SK-N-DZ (cell line): ENCODE measurements at places on chromosomes 13 and 19.

GRCh38 chr13:64314331-64314730 lies 2898.7 kb upstream of the PCDH20 start:
- DNase-seq: no peak

DNA sequence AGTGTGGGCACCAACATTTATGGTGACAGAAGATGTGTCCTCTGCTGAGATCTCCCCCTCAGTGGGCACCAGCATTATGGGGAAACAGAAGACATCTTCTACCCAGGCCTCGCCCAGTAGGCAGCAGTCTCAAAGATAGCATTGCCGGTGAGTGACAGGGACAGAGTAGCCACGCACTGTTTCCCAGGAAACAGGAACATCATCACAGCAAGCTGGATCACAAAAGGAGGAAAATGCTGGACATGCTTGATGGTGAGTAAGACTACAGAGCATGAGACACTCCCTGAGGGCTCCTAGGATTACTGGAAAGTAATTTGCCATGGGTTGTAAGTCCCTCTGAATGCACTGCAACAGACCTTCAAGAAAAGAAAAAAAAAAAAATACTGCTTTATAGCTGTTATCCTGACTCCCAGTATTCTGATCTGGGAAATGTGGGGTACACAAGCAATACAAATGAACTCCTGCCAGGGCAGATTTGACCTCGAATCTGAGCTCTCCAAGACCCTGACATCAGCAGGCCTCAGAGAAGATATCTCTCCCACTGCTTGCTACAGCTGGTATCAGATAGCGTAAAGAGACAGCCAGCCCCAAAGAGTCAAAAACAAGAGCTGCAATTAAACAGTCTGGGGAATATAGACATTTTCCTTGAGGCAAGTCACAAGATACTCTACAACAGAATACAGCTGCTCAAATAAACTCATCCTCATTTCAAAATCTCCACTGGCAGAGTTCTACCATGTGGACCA lies 180.4 kb downstream of the RBM26 start:
- peak; percentile 7 for DNase-seq

GRCh38 chr13:90793261-90793820 lies 554.1 kb upstream of the MIR17HG start:
- no peak for DNase-seq

- no peak for DNase-seq
These were observed 52.0 kb downstream of the EPS15L1 start for GRCh38 chr19:16419669-16420335.

DNA sequence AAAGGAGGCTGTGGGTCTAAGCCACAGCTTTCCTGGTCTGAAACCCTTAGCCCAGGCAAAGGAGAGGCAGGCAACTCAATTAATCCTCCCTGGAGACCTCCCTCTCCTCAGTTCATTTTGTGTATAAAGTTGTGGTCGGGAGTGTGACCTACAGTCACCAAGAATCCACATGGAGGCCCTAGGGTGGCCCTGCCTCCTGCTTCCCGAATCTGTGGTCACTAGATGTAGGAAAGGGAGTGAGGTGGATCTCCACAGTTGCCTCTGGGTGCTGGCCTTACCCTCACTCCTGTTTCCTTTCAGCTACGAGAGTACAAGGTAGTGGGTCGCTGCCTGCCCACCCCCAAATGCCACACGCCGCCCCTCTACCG lies 1.3 kb downstream of the RPL18A start:
- DNase-seq: no peak

GRCh38 chr19:18921593-18921992 lies 2.1 kb downstream of the DDX49 start:
- no peak for DNase-seq

DNA sequence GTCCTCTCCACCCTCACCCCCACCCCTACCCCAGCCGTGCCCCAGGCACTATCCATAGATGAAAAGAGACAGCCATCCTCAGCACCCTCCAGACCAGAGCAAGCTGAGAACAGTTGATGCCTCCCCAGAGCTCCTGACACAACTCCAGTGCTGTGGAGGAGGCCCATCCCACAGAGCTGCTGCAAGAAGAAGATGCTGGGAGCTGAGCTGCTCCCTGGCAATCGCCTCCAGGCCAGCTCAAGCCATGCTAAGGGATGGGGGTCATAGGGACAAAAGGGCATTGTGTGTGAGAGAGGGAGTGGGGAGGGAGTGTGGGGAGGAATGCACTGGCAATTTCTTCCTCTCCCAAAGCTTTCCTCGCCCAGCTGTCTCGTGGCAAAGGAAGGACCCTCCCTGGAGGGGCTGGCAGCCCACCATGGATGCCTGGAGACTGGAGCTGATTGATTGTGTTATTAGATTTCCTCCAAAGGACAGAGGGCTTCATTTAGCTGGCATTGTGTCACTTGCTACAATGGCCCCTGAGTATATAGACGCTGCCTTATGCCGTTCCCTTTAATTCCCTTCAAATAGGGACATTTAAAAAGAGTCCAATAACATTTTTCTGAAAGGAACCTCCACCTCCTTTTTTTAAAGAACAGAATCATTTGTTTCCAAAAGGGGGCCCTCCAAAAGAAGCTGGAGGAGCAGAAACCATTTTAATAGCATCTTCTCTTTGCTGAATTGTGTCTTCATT lies 476.4 kb downstream of the FOXO1 start:
- DNase-seq: no peak

GRCh38 chr13:33696530-33696929 lies 121.4 kb upstream of the RFC3 start:
- no peak for DNase-seq

DNA sequence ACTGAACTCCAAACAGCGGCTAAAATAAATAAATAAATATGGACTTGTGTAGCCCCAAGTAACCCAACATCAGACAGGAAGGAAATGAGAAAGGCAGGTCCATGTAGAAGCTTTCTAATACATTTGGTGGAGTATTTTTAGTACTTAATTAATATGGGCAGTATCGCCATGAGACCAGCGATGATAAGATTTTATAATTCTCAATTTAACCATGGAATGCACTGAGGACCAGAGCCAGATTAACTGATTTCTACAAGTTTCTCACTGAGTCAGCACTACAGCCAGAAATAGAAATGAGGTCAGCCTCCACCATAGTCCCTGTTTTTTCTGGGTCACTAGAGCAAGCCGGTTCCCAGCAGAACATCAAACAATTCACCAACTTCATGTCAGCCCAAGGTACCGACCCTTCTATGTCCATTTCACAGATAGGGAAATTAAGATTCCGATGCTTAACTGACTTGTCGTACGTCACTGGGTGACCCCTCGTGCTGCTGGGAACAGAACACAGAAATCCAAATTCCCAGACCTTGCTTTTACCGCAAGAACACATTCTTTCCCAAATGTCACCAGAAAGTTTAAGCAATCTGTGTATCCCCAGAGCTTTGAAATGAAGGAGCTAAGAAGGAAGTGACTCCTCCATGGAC lies 90.4 kb downstream of the COL4A1 start:
- DNase-seq: no peak

- DNase-seq: no peak
These were observed 123.8 kb downstream of the RNF17 start for GRCh38 chr13:24887759-24888158.

- no peak for DNase-seq
These were observed 43.7 kb downstream of the NUMBL start for GRCh38 chr19:40646743-40647254.

GRCh38 chr13:110664041-110664440 lies 41.9 kb downstream of the CARS2 start:
- no peak for DNase-seq

DNA sequence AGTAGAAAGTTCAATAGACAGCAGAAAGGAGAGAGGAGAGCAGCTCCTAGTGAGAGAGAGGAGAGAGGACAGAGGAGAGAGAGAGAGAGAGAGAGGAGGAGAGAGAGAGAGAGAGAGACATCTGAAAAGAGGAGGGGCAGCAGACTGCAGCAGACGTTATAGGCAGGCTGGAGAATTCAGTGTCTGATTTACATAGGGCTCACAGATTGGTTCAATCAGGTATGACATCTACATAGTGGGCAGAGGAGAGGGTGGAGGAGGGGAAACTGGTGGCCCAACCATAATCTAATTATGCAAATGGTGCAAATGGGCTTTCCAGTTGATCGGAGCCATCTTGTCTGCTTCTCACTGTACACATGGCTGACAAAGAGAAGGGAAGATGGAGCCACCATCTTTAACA lies 221.3 kb upstream of the TRPC4 start:
- DNase-seq: peak; percentile 71

GRCh38 chr19:37563518-37563917 lies 31.1 kb downstream of the ZNF571 start:
- no peak for DNase-seq

DNA sequence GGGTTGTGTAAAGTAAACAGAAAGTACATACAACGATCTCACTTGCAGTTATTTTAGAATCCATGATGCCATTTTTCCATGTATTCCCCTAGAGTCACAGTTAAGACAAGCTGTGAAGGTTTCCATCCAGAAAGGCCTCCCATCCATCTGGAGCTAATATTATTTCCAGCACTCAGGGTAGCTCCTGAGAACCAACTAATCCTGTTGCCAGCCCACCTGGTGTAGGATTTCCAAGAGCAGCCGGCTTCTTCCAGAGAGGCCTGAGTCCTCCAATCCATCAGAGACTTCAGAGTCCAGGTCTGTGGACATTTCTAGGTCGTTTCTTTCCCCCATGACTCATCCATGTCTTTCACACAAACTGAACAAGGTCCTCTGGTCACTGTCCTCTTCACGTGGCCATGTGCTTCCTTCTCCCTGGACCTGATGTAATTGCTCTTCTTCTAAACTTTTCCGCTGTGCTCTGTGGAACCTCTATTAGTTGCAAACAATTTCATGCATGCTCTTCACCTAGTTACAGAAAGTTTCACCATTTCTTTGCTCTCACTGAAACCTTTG lies 270.3 kb upstream of the TMTC4 start:
- DNase-seq: no peak

DNA sequence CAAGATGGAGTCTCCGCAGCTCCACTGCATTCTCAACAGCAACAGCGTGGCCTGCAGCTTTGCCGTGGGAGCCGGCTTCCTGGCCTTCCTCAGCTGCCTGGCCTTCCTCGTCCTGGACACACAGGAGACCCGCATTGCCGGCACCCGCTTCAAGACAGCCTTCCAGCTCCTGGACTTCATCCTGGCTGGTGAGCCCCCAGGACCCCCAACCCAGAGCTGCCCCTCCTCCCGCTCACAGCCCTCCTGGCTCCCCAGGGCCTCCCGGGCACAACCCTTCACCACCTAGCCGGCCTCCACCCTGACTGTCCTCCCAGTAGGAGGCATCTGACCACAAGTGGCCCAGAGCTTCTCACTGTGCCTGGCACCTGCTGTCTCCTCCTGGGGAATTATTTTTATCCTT lies 9.4 kb downstream of the SYNGR4 start:
- DNase-seq: no peak

GRCh38 chr19:40367577-40368434 lies 19.3 kb downstream of the PLD3 start:
- DNase-seq: no peak

GRCh38 chr13:73544175-73544574 lies 485.4 kb downstream of the KLF5 start:
- no peak for DNase-seq

DNA sequence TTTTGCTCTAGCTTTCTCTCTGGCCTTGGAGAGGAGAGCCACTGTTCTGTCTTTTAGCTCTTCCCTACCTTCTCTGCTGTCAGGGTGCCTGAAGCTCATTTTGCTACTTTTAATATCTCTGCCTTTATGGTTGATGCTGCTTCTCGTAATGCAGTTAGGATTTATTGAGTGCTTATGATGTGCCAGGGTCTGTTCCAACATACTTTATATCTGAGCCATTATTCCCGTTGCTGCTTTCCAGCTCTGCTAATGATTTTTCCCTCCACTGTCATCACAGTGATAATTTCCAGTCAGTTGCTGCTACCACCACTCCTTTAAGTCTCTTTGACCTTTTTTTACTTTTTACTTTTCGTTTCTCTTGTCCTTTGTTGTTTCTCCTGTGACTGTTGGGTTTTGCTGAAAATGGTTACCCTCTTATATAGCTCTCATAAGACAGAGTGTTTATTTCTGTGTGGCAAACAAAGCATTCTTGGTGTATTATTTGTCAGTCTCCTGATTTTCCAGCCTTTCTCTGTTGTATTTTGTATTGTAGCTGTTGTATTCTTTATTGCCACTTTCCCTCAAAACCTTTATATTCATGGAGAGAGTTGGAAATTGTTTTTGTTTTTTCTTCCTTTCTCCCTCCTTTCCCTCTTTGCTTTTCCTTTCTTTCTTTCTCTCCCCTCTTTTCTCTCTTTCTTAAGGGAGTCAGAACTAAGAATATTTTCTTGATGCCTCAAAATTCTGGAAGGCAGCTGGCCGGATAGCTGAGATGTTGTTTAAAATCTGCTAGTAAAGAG lies 37.4 kb downstream of the COG6 start:
- no peak for DNase-seq

- DNase-seq: no peak
These were observed 181.7 kb downstream of the UQCRFS1 start for GRCh38 chr19:29031216-29031615.

DNA sequence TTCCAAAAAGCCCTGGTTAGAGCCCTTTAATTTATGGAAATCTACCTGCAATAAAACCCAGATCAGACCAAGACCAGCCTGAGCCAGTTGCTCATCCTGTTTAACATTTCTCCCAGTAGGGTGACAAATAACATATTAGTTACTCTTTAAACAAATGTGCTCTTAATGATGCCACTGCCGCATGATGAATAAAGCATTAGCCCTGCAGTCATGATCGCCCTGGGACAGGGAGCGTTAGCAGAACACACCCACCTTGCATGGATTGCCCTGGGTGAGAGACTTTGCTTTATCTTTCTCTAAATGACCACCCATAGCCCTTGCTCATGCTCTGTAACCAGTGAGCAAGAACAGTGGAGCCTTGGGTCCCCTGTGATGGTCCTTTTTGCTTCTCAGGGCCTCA lies 362.4 kb downstream of the ENOX1 start:
- DNase-seq: no peak

DNA sequence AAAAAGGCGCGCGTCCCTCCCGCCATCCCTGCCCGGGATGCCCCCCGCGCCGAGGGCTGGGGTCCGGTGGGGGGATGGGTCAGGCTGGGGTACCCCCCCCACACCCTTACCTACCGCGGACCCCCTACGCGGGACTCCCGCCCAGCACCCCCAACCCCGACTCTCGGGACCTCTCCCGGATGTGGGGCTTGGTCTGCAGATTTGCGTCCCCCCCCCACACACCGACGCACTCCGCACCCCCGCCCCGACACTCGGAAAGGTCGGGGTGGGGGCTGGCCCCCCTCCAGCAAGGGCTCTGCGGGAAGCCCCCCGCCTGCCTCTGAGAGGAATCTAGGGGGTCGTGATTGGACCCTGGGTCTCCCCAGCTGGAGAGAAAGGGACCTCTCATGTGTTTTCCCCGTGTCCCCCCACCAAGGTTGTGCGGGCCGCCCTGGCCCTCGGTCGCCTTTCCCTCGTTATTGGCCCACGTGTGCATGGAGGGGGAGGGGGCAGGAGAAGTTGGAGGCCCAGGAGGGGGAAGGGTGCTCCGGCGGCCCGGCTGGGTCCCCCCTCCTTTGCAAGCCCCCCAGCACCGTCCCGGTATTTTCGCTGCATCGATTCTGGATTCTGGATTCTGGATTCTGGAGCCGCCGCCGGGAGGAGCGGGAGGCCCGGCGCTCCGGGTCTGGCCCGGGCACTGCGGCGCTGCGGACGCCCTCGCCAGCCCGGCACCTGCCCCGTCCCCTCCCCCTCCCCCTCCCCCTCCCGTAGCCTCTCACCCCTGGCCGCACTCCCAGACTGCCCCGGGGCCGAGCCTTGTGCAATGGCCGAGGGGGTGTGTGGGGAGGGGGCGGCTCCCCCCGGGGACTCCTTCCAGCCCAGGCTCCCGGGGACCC lies 607 bp downstream of the NFIC start:
- DNase-seq: peak; percentile 45

- DNase-seq: no peak
These were observed 26.4 kb upstream of the FAM216B start for GRCh38 chr13:42754801-42755510.

- DNase-seq: no peak
These were observed 603 bp downstream of the ZC3H13 start for GRCh38 chr13:46051968-46052318.
